ENCODE measurements at places on chromosomes 7 and 10. TPM values are rescaled to one million over a fixed set of nuclear protein-coding genes. Genes with fewer than 3 reads are reported as not detected.

DLG5 gene
- polyA plus RNA-seq: 51.4 TPM

TMEM184A gene
- polyA plus RNA-seq: 6.1 TPM

SPDYE2B gene
- polyA plus RNA-seq: 3.8 TPM

AVL9 gene
- 41.8 TPM for polyA plus RNA-seq

MYO3A gene
- polyA plus RNA-seq: 10.2 TPM

LOXL4 gene
- 3.7 TPM for polyA plus RNA-seq

FFAR4 gene
- not detected for polyA plus RNA-seq

ZNF316 gene
- 56.2 TPM for polyA plus RNA-seq

PRR15 gene
- 2.6 TPM for polyA plus RNA-seq

CTBP2 gene
- 83.5 TPM for polyA plus RNA-seq

C10orf120 gene
- polyA plus RNA-seq: not detected

CXCL12 gene
- polyA plus RNA-seq: 417 TPM

GOLGA7B gene
- polyA plus RNA-seq: 1.2 TPM

FAM20C gene
- 68.5 TPM for polyA plus RNA-seq

SPDYE1 gene
- polyA plus RNA-seq: 2.1 TPM

CALCR gene
- polyA plus RNA-seq: 1.0 TPM

ASB10 gene
- polyA plus RNA-seq: not detected

DLX5 gene
- polyA plus RNA-seq: not detected

ECHDC3 gene
- polyA plus RNA-seq: 11.0 TPM

SPACDR gene
- polyA plus RNA-seq: 1.2 TPM

Data from left kidney (tissue), 8 donors.